Epithelial cell of esophagus (primary cell): ENCODE measurements at places on chromosomes 4 and X.

- DNase-seq, result peak; percentile 63
Measured at GRCh38 chr4:164731827-164732474, 22.0 kb upstream of the SMIM31 start.

DNA sequence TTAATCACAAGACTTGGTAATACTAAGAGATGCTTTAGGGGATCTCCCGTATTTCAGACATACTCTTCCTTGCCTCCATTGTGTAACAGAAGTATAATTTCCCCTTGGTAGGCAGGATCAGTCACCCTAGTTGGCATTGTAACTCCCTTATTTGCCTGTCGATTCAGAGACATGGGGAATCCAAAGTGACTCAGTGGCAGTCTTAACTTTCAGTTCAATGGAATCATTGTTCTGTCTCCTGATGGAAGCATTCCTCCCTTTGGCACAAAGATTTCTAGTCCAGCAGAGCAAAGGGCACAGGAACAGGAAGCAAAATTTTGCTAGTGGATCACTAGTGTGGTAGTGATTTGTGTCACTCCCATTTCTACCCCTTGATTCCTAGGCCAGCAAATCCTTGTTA lies 80.4 kb downstream of the DCUN1D4 start:
- peak; percentile 20 for DNase-seq

GRCh38 chr4:176044589-176044951 lies 21.1 kb upstream of the WDR17 start:
- no peak for DNase-seq

- DNase-seq, result no peak
Measured at GRCh38 chrX:142977128-142977914, 48.4 kb upstream of the SPANXN4 start.

DNA sequence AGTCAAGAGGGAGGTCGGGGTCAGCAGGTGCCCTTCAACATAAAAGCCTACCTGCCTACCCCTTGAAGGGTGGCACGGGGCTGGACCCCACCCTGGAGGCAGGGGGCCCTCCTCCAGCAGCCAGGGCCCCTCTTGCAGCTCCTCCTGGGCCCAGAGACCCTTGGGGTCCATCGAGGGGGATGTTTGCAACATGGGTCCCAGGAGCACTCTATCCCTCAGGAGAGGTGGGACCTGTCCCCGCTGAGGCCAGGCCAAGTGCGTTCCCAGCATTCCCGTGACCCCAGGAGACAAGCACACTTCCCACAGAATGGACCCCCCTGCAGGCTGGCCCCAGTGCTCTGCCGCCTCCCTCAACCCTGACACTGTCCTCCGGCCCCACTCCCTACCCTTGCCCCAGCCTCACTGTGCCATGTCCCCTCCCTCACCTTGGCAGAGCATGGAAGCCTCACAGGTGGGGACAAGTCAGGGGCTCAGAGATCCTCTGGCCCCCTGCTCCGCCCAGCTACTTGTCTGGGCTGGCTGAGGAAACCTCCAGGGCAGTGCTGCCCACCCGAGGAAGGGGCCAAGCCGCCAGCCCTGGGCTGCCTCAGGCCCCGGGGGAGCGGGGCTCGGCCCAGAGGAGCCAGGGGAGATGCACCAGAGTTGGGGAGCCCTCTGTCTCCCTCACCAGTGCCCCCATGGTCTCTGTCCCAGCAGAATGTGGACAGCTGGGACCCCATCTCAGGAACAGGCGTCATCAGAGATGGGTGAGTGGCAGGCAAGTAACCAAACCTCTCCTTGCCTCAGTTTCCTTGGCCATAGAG lies 2.2 kb downstream of the MXD4 start:
- no peak for DNase-seq

- no peak for DNase-seq
Measured at GRCh38 chrX:103480526-103480925, 38.8 kb downstream of the RAB40A start.

GRCh38 chr4:115537387-115537786 lies 424.0 kb upstream of the NDST4 start:
- DNase-seq, result peak; percentile 34

GRCh38 chr4:70603856-70604255 lies 11.8 kb downstream of the AMBN start:
- DNase-seq, result peak; percentile 9

DNA sequence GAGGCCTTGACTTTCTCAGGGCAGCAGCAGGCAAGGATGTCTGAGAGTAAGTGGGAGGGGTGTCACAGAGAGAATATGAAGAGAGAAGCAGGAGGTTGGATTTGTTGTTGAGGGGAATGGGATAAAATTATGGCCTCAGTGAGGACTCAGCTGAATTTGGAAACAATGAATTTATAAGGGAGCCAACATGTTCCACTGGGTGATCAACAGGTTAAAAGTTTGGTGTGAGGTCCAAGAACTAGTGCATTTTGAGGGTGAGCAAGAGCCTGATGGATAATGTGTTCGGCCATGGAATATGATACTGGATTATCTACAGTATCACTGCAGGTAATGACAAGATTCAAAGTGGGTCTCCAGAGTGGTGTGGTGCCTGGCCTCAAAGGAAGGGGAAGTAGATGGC lies 33.5 kb downstream of the LIMCH1 start:
- no peak for DNase-seq

- DNase-seq, result no peak
Measured at GRCh38 chrX:14050709-14051108, 21.0 kb upstream of the GEMIN8 start.

GRCh38 chr4:78168029-78168428 lies 110.9 kb downstream of the FRAS1 start:
- no peak for DNase-seq

GRCh38 chr4:93657527-93657926 lies 171.0 kb upstream of the ATOH1 start:
- no peak for DNase-seq
